ENCODE measurements at places on chromosomes 7 and 10.
A peak's percentile ranks its signal among the peaks of the same experiment; 100 is the strongest.

GRCh38 chr7:47580811-47581331 lies 1.0 kb downstream of the TNS3 start:
- peak; percentile 53 for DNase-seq

- DNase-seq: no peak
Measured at GRCh38 chr10:10897400-10897799, 120.3 kb upstream of the CELF2 start.

DNA sequence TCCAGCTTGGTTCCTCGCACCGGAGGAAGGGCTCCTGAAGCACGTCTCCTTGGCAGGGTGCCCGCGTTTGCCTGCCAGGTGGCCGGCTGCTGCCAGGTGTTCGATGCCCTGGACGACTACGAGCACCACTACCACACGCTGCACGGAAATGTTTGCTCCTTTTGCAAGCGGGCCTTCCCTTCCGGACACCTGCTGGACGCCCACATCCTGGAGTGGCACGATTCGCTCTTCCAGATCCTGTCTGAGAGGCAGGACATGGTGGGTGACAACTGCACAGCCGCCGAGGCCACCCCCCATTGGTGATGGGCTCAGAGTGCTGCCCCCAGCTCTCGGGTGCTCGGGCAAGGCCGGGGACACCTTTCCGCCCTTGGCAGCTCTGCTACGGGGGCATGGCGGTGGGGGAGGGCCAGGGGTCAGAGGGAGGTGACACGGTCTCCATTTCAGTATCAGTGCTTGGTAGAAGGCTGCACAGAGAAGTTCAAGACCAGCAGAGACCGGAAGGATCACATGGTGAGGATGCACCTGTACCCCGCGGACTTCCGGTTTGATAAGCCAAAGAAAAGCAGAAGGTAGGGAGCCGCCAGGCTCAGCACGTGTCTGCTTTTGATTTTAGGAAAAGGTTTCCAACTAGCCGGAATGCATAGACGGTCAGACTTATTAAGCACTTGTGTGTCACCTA lies 1.1 kb downstream of the ZNF511 start:
- DNase-seq: no peak

DNA sequence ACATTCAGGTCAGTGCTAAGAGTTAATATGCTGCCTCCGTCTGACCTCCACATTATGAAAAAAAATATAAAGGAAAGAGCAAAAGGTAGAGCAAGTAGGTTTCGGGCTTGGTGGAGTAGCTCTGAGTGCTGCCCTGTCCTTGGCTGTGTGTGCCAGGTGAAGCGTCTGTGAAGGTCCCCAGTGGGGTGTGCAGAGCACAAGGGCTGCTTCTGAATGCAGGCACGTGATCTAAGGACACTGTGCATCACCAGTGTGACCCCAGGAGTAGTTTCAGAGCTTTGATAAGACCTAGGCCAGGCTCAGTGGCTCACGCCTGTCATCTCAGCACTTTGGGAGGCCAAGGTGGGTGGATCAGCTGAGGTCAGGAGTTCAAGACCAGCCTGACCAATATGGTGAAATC lies 36.0 kb downstream of the KLF6 start:
- no peak for DNase-seq

DNA sequence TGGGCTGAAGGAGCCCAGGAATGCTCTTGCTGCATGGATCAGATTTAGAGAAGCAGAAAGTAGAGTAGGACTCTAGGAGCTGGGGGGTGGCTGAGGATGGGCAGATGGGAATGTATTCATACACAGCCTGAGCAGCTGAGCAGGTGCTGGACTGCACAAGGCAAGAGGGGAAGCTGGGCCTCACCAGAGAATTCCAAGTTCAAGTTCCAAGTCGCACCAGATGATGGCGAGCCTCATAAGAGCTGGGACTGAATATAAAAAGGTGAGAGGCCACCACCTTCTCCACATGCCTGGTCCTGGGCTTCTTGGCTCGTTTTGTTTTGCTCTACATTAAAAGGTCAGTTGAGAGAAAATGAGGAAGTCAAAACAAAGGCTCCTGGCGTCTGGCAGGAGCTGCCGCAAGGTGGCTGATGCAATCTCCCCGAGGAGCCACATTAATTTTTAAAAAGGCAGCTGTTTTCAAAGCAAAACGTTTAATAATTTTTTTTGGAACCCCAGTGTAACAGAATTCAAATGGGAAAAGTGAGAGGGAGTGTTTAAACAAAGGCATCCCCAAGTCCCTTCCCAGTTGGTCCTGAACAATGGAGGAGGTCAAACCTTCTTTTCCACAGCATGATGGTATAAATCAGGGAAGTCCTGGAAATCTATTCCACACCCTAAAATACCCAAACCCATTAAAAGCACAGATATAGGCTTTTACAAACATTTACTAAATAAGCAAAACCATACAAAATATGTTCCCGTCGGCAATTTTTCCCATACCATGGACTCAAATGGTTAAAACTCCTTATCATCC lies 9.5 kb downstream of the CYREN start:
- DNase-seq: no peak

- no peak for DNase-seq
Measured at GRCh38 chr7:88357294-88357693, 50.6 kb upstream of the STEAP4 start.

DNA sequence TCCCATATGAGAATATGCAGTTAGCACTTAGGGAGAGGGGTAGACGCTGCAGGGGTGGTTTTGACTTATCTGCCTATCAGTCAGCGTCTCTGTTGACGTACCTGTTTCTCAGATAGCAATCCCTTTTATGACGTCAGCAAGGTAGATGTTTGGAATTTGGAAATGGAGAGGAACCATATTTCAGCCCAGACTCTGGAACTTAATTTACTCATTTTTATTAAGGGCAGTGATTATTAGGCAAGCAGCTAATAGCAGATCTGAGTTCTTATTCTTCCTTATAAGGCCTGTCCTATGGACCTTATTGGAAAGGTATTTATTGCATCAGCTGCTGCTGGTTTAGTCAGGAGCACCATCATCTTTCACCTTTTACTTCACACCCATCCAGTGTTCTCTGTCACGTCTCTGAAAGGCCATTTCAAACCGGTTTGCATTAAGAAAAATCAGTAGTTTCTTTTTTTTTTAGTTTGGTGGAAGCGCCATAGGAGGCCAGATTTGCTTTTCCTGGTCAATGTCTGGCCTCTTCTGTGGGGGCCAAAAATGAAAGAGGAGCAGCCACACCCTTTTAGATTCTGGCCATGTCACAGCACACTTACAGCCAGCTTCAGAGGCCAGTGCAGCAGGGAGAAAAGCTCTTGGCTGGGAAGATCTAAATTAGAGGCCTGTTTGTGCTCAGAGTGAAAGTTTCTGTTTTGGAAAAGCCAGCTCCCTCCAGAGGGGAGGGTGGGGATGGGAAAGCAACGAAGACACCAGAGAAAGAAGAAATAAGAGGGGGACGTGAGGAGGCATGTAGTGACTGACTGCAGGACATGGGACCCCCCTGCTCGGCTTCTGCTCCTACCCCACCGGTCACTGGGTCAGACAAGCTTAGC lies 146.3 kb downstream of the TCF7L2 start:
- no peak for DNase-seq

- no peak for DNase-seq
Measured at GRCh38 chr7:108030516-108030915, 27.6 kb upstream of the LAMB1 start.

GRCh38 chr7:47337531-47337930 lies 244.4 kb downstream of the TNS3 start:
- no peak for DNase-seq

DNA sequence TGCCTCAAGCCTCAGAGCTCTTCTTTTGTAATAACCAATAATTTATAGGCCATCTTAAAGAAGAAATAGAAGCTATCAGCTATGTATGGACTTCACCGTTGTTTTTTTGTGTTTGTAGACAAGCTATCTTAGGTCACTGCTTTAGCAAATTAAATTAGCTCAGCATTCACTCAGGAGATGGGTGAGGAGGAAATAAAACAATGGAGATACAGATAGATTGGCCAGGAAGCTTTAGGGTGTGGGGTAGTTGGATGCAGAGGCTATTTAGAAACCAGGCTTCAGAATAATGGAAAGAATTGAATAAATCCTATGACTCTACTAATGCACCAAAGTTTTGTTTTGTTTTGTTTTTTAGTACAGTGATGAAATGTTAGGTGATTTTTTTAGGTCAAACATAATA lies 66.1 kb downstream of the MDFIC start:
- DNase-seq: no peak

GRCh38 chr10:35735412-35735811 lies 93.3 kb upstream of the FZD8 start:
- no peak for DNase-seq

DNA sequence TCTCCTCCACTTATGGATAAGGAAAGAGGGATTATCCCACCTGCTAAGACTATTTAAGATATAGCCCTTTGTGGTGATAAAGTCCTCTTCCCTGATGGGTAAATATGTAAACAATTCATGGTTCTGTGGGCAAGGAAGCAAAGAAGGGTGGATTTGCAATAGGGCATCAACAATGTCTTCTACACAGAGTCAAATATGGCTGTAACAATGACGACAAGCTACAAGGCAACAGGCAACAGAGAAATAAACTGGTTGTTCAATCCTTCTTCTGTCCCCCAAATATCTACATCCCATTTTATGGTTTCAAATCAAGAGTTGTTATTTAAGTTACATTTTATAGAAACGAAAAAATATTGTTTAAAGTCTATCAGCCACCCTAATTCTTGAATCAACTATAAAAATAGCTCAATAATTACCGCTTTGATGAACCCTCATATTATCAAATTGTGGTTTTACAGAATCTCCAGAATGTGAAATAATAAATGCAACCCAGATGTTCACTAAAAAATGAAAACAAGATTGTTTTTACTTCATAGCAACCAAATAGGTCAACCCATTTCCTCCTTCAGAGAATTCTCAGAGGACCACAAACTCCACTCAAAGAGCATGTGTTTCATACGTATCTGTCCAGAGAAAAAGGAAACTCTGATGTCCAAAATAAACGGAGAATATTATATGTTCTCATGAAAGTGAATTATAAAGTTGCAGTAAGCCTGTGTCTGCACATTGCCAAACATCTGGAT lies 13.8 kb downstream of the CYTH3 start:
- no peak for DNase-seq

- no peak for DNase-seq
Measured at GRCh38 chr10:45404087-45404769, 30.2 kb downstream of the ALOX5 start.

DNA sequence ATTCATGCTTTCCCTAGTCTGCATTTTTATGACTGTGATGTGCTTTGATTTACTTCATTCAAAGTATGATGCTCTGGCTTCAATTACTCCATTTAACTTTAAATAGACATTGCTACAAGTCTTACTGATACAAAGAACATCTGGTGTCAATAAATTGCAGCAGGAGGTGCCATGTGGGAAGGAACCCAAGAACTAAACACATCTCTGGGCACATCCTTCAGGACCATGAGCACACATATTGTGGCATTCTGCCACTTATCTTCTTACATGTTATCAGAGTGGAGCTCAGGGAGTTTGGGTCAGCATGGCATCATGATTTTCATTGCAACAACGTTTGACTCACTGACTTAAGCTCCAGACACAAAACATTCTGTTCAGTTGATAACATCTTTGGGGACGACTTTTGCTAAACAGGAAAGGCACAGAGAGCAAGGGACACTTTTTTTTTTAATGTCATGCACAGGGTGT lies 227.0 kb downstream of the DKK1 start:
- no peak for DNase-seq

DNA sequence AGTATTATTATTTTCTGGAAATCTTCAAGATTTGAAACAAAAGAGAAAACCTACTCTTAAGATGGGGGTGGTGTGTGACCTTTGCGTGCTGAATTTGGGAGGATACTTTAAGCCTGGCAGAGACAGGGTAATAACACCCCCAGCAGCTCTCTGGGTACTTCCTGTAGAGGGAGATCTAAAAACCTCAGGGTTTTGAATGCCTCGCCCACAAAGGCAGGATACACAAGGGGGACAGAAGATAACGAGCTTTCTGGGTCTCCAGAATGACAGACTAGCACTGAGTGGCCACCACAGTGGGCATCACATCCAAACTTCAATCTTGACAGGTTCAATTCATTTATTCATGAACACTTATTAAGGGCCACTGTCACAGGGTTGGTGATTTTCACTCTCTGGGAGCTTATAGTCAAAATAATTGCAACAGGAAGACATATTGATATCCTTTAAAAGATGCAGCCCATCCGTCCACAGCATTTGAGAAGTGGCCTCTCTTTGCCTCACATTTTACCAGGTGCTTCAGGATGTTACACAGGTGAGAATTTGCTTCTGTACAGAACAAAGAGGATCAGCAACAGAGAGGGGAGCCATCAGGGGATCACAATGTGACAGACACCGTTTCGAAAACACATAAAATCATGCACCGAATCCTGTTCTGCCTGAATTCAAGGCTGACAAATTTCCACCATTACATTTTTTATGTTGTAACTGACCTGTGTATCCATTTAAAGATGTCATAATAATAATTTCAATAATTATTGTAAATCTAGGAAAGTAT lies 14.3 kb downstream of the CPA1 start:
- DNase-seq: no peak

GRCh38 chr7:82114237-82114636 lies 329.3 kb downstream of the CACNA2D1 start:
- DNase-seq: no peak

GRCh38 chr7:34093276-34093675 lies 187.9 kb downstream of the BMPER start:
- no peak for DNase-seq

- no peak for DNase-seq
Measured at GRCh38 chr10:86690657-86691084, 22.4 kb downstream of the LDB3 start.

DNA sequence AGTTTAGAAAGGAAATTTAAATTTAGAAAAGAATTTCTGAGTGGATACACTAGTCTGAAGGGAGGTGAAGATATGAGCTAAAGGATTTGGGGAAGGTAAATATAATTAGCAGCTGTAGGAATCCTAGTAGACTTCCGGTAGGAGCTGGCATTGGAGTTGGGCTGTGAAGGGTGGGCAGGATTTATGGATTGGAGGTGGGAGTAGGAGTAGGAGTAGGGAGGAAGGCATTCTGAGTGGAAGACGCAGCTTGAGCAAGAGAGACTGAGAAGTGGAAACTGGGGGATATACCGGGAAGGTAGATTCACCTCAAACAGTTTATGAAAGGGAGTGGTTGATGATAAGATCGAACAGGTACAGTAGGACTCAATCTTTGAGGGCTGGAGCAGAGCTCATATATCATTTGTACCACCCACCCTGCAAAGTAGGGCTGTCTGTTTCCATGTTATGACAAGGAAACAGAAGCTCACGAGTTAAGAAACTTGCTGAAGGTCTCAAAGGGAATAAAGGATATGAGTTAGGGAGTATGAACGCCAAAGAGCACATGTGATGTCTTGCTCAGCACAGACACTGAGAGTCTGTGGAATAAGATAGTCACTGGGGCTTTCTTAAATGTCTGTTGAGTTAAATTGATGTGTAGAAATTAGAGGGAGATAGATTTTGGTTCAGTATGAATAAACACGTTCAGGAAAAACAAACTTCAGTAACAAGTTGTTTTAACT lies 81.6 kb downstream of the RPS24 start:
- DNase-seq: no peak

GRCh38 chr7:29457565-29458011 lies 106.0 kb upstream of the PRR15 start:
- no peak for DNase-seq

- peak; percentile 41 for DNase-seq
Measured at GRCh38 chr7:69656890-69657289, 58.6 kb downstream of the AUTS2 start.

All from lung (tissue), 17 donors.